ENCODE measurements at places on chromosomes 4 and X.

DNA sequence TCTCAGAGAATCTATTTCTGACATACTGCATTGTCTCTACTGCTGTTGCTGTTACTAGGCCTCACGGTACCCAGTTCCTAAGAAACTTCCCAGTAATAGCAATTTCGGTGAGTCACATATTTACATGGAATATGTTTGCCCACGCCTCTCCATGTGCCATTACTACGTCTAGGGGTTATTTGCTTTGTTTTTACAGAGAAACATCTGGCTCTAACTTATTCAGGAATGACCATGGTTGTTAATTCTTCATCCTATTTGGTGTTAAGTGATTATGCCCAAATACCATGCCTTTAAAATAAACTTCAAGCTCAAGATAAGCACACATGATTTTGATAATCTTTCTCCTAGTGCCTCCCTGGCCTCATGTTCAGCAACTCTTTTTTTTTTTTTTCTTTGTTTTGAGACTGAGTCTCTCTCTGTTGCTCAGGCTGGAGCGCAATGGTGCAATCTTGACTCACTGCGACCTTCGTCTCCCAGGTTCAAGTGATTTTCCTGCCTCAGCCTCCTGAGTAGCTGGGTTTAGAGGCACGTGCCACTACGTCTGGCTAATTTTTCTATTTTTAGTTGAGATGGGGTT, 101.0 kb upstream of the HS3ST1 start:
- no peak for DNase-seq

GRCh38 chrX:109952050-109952449, 50.9 kb upstream of the TMEM164 start:
- DNase-seq = no peak

GRCh38 chr4:47415719-47416118, 47.8 kb downstream of the COMMD8 start:
- DNase-seq = no peak

GRCh38 chr4:7585768-7586167, 151.0 kb upstream of the PSAPL1 start:
- no peak for DNase-seq

- no peak for DNase-seq
Observed at GRCh38 chr4:26877406-26877805, 16.8 kb downstream of the STIM2 start.

Measured in fibroblast of skin of scalp (primary cell).